Posterior cingulate gyrus (tissue), 11 donors: ENCODE measurements at places on chromosomes 3 and 15.
A peak's percentile ranks its signal among the peaks of the same experiment; 100 is the strongest.

DNA sequence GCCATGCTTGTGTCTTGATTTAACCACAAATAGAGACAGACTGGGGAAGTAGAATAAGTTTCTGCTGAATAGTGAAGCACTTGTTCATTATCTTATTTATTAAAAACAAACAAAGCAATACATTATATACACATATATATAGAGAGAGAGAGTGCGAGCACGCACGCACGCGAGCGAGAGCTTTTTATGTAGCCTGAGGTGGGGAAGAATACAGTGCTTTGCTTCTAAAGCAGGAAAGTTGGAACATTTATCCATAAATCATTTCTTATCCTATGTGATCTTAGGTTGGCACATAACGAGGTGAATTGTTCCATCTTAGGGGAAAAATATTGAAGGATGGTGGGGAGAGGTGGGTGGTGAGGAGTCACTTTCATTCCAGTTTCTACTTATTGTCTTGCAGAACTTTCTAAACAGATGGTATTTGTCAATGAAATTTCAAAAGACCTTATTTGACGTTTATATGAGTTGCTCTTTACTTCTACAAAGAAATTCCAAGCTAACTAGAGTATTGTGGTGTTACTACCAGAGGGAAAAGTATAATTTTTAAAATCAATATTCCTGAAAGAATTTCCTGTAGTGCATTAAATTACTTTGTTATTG is 110.0 kb downstream of the ATG7 start:
- DNase-seq, result no peak

DNA sequence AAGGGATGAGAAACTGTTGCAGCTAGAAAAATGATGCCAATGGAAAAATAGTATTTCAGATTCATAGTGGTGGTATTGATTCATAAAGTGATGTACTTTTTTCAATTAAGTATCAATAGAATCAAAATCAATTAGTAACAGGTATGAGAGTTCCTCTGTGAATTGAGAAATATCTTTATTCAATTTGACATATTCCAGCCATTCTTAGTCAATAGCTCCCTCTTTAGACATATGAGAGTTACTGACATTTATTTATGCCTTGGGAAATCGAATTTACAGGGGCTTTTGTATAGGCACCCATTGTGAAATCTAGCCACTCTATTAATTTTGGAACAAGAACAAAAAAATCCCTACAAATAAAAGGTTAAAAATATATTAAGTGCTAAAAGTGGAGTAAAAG is 386.9 kb upstream of the CNTN3 start:
- no peak for DNase-seq

GRCh38 chr15:50824514-50824913 is 59.0 kb upstream of the SPPL2A start:
- DNase-seq, result no peak

DNA sequence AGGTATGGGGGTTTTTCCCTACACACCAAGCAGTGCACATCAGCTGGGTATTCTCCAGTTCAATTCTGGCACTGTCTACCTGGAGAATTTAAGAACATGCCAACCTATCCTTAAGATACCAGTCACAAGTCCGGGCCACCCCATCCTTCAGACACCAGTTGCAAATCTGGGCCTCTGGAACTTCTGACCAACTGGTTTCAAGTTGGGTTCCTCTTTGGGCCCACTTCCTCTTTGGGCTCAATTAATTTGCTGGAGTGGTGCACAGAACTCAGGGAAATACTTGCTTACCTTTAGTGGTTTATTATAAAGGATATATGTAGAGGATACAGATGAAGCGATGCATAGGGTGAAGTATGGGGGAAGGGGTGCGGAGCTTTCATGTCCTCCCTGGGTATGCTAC is 25.3 kb downstream of the GLCE start:
- DNase-seq, result no peak

DNA sequence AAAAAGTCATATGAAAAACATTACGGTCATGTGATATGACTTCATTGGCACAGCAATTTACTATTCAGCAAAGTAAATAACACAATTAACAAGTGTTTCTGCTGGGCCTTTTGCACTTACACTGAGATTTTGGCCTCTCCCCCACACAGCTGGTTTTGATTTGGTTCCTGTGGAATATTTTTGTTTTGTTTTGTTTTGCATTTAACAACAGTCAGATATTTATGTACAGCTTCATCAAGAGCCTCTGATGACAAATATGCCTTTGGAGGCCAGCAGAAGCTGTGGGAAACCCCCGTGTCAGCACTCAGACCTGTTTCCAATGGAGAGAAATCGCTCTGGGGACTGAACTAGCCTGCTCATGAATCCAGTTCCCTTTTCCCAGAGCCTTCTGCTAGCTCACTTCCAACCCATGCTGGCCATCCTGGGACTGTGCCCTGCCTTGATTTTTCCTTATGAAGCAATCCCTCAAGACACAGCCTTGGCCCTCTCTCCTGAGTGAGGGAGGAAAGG is 161.9 kb downstream of the ATG7 start:
- DNase-seq, result peak; percentile 86

- DNase-seq, result no peak
Measured at GRCh38 chr3:119222391-119222790, 18.3 kb downstream of the B4GALT4 start.

DNA sequence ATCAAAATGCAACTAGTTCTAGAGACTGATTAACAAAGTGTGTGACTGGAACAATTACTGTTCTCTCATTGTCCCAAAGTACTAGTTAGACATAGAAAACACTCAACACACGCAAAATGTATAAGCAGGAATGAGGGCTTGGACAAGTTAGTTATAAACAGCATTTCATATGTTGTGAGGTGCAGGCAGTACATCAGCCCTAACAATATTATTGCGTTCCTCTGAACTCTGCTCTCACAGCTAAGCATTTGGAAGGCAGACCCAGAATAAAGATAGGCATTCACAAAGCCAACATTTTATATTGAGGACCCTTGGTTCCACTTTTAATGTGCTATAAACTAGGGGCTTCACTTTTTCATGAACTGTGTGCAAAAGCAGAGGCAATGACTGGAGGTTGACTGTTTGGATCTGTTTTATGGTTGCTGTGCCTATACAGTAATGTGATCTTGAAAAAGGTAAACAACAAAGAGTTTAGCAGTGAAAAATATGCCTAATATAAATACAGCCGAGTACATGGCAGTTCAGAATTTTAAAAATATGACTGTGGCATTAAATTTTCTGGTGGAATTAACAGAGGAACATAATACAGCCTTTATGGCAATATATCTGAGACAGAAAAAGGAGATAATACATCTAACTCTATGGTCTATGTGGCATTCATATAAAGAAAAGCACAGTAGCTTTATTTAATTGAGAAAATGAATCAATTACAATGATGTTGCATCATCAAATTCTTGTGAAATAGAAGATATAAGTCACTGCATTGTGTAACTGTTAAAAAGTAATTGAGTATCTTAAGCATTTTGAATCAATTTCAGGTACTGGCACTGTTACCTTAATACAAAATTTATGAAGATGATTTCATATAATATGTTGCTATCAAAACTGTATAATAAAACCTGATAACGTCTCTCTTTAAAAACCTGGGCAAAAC is 80.0 kb upstream of the SKOR1 start:
- no peak for DNase-seq

DNA sequence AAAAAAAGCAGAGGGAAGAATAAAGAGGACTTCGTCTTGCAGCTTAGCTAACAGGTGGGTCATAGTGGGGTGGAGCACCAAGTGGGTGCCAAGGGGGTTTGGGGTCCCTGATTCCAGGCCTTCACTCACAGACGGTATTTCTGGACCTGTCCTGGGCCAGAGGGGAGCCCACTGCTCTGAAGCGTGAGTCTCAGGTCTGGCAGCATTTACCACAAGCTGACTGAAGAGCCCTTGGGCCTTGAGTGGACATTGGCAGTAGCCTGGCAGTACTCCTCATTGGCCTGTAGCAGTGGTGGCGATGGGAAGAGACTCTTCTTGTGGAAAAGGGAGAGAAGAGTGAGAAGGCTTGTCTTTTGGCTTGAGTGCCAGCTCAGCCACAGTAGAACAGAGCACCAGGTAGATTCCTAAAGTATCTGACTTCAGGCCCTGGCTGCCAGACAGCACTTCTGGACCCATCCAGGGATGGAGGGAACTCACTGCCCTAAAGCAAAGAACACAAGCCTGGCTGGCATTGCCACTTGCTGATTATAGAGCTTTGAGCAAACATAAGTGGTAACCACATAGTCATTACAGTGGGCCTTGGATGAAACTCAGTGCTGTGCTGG is 72.9 kb downstream of the GLDN start:
- no peak for DNase-seq
